ENCODE measurements at places on chromosomes 16 and 17.

DNA sequence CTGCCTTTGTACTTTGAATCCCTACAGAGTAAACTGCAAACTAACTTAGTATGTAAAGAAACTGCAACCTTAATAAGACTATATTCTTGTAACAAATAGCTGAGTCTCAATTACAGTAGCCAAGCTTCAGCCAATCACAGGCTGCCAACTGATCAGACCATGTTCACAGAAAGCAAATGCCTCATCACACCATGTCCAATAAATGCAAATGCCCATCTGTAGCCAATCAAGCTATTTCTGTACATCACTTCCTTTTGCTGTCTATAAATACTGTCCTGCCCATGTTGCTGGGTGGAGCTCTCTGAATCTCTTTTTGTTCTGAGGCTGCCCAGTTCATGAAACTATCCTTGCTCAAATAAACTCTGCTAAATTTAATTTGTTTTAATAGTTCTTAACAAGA is 531.7 kb upstream of the TOM1L1 start:
- no peak for DNase-seq

- DNase-seq = no peak
These were observed 61.7 kb upstream of the MRC2 start for GRCh38 chr17:62565817-62566216.

DNA sequence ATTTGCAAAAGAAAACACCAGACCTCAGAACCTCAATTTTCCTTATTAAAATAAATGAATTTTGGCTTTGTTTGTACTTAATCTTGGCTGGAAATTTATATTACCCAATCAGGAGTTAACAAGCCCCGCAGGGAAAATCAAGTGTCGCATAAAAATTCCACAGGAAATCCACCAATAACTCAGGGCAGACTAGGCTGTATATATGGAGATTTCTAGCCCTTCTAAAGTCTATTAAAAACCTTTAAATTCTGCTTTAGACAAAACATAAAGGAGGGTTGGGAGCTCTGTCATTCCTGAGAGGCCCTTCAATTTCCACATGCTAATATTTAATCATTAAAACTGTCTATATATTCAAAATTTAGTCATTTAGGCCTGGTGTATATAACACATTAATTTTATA is 434.7 kb downstream of the CDH11 start:
- DNase-seq = no peak

DNA sequence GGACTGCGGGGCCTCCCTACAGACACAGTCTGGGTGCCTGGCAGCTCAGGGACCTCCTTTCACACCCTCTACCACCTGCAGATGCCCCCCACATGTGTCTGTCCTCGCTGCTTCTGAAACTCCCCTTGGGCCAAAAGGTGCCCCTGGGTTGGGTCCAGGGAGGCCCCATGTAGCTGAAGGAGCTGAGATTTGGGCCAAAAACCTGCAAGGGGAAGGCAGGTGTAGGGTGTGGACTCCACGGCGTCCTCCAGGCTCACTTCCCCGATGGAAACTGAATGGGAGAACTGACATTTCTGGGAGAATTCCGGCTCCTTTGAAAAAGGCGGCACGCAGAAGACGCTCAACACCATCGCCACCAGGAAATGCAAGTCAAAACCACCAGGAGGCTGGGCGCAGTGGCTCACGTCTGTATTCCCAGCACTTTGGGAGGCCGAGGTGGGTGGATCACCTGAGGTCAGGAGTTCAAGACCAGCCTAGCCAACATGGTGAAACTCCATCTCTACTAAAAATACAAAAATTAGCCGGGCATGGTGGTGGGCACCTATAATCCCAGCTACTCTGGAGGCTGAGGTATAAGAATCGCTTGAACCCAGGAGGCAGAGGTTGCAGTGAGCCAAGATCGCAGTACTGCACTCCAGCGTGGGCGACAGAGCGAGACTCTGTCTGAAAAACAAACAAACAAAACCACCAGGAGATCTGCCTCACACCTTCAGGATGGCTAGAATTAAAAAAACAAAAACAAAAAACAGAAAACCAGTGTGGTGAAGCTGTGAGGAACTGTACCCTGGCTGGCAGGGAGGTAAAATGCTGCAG is 13.2 kb upstream of the BAIAP2 start:
- DNase-seq = no peak

DNA sequence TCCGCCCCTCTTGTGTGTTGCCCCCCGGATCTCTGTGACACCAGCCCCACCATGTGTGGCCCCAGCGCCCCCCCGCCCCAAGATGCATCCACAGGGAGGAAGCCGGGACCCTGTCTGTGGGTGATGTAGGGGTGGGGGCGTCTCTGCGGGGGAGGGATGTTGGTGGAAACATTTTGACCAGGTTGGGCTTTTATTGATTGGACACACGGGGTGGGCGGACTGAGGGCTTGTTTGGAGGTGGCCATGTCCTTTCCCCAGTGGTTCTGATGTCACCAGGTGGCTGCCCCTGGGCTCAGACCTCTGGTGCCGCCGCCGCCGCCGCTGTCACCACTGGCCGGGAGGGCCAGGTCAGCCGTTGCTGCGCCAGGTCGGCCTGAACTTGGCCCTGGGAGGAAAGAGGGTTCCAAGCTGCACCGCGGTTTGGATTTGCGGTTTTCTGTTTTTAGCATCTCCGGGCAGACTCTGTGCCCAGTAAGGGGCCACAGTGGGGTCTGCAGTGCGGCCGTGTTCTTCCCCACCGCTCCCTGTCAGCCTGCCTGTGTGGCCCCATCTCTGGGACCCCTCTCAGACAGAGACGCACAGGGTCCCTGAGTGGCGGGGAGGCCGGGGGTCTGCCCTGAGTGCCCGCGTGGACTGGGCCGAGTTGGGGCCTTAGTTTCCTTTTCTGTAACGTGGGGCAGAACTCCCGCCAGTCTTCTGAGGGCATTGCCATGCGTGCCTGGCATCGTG is 19.8 kb downstream of the GSE1 start:
- no peak for DNase-seq

- no peak for DNase-seq
These were observed 50.2 kb downstream of the SMG6 start for GRCh38 chr17:2253362-2253761.

DNA sequence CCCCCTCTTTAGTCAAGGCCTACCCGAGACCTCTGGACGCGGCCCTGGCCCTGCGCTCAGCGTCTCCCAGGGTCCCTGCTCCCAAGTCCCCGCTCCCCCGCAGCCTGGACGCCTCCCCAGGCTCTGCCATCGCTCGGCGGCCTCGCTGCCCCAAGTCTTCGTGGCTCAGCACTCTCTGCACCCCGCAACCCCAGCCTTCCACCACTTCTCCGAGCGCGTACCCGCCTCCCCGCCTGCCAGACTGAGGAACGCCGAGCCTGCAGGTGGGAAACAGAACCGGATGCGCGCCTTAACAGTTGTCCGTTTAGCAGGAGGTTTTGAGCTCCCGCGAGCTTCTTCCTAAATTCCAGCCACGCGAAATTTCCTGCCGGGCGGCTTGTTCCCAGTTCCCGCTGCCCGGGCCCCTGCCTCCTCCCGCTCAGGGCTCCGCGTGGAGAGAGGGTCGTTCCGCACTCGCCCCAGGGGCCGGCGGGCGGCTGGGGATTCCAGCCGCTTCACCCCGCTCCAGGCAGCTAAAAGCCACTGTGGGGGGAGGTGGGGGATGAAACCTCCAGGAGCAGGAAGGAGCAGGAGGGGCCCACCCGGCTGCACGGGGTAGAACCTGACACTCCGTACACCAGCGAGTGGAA is 87.7 kb downstream of the KCNJ12 start:
- DNase-seq = no peak

DNA sequence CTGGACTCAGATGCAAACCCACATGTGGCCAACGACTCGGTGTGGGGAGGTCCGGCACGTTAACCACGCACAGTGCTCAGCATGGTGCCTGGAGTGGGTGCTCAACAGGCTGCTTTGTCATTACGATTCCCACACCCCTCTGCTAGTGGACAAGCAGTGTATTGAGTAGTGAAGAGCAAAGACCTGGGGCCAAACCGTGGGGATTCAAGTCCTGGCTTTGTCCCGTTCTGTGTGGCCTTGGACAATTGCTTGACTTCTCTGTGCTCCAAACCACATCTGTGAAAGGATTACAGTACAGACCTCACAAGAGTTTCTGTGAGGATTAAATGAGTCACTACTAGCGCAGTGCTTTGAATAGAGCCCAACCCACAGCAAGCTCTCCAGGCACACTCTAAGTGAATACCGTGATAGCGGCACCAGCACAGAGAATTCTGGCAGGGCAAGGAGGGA is 33.8 kb downstream of the TRPV2 start:
- no peak for DNase-seq

DNA sequence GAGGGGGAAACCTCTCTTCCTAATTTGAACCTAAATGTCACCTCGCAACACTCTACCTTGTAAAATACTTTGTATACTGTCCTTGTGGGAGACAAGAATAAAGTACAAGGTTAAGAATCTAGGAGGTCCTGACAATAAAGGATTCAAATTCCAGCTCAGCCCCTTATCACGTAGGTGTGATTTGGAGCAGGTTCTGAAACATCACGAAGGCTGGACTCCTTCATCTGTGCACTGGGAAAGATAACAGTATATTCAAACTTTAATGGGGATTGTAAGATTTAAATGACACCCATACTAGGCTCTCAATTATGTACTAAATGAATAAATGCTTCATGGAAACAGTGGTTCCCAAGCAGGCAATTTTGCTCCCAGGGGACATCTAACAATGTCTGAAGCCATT is 2.1 kb downstream of the TXNDC11 start:
- DNase-seq = no peak

GRCh38 chr17:35747540-35748017 is 5.5 kb downstream of the GAS2L2 start:
- peak; percentile 79 for DNase-seq

DNA sequence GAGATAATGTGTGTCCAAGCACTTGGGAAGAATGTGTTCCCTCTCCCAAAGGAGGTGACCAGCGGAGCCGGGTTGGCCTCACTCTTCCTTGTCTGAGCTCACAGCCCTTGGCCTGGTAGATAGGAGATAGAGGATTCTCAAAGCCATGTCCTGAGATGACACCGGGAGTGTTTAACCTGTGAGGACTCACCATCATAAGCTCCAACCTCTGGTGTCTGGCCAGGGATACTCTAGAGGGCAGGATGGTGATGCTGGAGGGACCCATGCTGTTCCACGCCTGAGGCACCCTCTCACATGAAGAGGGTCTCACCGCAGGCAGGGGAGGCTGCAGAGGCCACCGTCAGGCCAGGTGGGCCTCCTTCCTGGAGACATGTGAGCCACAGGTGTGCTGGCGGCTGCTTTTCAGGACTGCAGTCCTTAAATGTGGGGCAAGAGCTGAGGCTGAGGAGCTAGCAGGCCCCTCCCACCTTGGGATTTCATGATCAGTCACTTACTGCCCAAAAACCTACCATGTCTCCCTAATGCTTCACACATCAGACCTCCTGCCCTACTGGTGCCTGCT is 6.6 kb upstream of the ZNF629 start:
- DNase-seq = no peak

DNA sequence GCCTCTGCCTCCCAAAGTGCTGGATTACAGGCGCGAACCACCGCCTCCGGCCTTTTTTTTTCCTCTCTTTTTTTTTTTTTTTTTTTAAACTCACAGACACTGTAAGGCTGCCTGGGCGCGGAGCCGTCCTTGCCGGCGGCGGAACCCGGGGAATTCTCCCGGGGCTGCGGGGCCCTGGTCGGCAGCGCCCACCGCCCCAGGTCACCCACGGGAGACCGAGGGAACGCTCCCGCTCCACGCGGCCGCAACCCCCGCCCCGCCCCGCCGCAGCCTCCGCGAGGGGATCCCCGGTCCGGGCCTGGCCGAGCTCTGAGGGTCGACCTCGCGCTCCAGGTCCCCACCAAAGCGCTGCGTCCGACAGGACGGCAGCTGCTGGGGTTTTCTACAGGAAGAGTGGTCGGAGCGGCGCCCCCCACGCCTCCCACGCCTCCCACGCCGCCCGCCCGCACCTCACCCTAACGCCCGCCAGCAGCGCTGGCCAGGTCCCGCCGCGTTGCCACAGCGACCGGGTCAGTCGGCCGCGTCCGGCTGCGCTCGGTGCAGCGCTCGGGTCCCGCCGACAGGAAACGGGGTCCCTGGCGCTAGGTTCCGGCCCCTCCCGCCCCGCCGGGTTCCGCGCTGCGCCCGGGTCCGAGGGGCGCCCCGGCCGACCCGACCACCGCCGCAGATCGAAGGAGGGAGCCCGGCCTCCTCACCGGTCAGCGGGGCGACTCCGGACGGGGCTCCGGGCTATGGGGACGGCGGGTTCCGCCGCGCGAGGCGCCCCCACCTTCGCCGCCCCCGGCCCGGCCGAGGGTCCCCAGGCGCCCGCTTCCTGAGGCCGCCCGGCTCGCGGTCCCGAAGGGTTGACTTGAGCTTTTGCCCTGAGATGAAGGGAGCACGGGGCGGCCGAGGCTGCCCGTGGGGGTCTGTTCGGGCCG is at the start of gene CCDC57:
CCDC57 (minus strand) TSS at position 512 of the 920 bp plus-strand sequence. CDS start 10,898 bp downstream, outside the sequence.
- DNase-seq = peak; percentile 71

GRCh38 chr16:84058664-84059063 is 16.1 kb upstream of the SLC38A8 start:
- peak; percentile 2 for DNase-seq

DNA sequence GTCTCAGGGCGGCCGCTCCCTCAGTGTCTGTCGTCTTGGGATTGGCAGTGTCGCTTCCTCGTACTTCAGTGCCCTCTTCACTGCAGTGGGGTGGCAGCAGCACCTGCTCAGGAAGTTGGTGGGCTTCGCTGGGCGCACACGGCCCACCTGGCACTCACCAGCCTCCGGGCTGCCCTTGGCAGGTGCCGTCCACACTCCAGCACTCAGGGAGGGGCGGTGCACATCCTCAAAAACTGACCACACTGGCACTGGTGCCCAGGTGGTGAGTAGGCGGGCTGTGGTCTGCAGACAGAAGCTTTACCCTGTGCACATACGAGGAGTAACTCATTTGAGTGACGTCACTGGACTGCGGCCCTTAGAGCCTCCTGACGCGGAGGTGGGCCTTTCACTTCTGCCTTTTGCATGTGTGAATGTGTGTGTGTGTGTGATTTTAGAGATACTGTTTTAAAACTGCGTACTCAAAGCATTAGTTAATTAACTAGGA is 94.6 kb downstream of the BANP start:
- no peak for DNase-seq

- no peak for DNase-seq
These were observed 19.6 kb downstream of the AKAP10 start for GRCh38 chr17:19958023-19958422.

DNA sequence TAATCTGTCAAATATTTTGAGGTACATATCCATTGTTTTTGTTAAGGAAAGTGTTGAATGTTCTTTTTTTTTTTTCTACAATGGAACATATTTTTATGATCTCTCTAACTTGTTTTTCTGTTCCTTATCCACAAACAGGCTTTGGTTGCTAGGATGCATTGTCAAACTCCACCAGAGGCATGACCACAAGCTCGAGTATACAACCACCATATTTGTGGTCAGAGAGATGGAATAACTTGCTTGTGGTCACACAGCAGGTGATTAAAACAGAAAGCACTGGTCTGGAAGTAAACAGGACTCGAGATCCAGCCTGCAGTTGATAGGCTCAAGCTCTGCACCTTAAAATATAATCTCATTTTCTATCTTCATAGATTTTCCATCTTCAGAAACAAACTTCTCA is 105.8 kb upstream of the ADAMTS18 start:
- DNase-seq = no peak

All from activated T-cell treated with anti-CD3 and anti-CD28 coated beads, Interleukin-2, amount 50 U/mL, for 1 hour (primary cell).